ENCODE measurements at places on chromosomes 1 and 21. TPM values are rescaled to one million over a fixed set of nuclear protein-coding genes. Genes with fewer than 3 reads are reported as not detected.

- DNase-seq: no peak
Measured at GRCh38 chr1:92017656-92018055, 12.1 kb upstream of the EPHX4 start.

DNA sequence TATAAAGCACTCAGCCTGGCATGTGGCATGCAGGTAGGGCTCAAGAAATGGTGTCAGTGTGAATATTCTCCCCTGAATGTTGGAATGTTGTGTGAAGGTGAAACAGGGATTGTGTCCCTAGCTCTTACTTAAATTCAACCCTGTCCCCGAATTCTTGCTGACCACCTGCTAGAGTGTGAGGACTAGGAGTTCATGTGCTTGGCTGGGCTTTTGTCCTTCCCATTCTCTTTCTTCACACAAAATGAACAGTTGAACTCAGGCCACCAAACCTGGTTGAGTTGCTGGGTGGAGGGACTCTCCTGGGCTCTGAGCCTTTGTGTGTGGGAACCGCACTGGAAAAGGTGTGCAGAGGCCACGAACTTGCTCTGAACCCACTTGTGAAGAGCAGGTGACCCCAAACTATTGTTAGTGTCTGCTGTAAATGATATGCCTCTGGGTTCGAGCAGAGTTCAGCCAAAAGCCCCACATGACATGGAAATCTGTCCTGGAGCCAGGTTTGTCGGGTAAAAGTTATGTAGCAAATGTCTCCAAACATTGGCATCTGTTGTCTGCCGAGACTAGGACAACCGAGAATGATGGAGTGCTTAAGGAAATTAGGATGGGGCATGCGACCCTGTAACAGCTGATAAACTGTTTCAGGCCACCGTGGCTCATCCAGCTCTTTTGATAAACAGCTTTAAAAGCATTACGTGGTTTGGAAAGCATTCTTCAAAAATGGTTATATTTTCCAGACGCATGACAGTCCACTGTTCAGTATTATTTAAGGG is 144.2 kb downstream of the DHRS3 start:
- DNase-seq: no peak

GRCh38 chr21:17660862-17661261 is 48.2 kb upstream of the BTG3 start:
- no peak for DNase-seq

- DNase-seq: no peak
Measured at GRCh38 chr1:222852326-222852725, 37.5 kb downstream of the DISP1 start.

DNA sequence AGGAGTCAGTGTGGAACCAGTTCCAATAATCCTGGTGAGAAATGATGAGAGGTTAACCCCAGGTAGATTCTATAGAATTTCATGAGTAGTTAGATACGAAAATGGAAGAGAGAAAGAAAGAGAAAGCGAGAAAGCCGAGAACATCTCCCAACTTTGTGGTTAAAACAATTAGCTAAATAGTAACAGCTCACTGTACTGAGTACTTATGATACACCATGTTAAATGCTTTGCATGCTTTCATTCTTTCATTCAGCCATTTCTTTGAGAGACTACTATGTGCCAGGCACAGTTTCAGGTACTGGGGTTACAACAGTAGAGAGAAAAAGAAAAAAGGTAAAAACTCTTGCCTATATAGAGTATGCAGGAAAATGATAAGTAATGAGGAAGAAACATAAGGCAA is 109.7 kb upstream of the SYT6 start:
- no peak for DNase-seq

DNA sequence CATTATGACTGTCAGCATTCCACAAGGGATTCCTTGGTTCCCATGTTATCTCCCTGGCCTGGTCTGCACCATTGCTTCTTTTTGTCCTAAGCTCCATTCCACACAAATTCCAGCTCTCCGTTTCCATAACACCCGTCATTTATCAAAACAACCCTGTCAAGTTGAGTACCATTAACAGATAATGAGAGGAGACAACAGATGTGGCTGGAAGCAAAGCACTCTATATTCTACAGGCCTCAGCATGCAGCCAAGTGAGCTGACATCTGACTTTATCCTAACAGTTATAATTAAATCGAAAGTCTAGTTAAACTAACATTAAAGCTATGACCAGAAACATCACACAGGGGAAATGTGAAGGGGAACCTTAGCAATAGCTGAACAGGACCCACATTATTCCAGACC is 110.4 kb downstream of the RERE start:
- no peak for DNase-seq

DNA sequence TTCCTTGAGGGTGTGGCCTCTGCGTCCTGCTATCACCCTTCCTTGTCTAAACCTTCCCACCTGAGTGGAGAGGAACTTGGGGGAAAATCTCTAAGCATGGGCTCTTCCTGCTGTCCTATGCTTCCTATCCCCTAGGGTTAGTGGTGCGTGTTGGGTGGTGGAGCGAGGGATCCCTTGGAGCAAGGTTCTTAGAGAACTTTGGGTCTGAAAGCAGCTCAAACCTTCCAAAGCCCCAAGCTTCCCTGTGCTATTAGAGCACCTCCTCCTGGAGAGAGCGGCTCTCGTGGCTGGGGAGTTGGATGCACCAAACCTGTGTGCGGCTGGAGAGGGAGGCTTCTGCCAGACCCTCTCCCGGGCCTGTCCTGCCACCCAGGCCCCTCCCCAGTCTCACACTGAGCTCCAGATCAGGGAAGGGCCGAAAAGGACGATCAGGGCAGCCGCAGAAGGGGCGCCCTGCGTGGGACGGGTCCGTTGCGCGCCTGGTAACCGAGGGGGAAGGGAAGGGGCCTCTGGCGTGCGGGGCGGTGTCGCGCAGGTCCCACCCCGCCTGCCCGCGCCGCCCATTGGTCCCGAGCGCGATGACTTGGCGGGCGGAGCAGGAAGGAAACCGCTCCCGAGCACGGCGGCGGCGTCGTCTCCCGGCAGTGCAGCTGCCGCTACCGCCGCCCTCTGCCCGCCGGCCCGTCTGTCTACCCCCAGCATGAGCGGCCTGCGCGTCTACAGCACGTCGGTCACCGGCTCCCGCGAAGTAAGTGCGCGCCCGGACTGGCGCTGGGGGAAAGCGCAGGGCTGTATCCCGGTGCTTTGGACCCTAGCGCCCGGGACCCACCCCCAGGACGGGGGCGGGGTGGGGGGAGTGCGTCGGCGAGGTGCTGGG is at the start of gene SH3BGRL3:
TSS of gene SH3BGRL3 (plus strand) at position 631 of the 877 bp plus-strand sequence. CDS start at position 701, 70 bp downstream.
- DNase-seq: peak; percentile 97

DNA sequence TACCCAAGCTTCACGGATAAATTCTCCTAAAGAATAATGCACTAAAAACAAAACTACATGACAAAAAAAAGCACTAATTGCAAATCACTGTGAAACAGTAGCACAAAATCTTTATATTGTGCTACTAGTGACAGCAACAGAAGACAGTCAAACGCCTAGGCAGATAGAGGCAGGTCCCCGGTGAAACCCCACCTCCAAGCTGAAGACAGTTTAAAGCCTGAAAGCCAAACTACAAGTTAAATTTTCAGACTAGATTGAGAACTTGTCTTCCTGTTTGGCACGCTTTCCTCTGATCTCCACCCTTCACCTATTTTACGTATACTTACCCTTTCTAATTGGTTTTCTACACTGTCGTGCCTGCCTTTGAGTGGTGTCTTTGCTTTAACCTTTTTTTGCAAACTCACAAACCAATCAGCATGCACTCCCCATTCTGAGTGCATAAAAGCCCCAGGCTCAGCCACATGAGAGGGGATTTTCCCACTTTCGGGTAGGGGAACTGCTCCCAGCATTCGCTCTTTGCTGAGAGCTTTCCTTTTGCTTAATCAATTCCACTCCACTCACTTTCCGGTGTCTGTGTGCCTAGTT is 3.6 kb upstream of the BACH1 start:
- DNase-seq: no peak

DNA sequence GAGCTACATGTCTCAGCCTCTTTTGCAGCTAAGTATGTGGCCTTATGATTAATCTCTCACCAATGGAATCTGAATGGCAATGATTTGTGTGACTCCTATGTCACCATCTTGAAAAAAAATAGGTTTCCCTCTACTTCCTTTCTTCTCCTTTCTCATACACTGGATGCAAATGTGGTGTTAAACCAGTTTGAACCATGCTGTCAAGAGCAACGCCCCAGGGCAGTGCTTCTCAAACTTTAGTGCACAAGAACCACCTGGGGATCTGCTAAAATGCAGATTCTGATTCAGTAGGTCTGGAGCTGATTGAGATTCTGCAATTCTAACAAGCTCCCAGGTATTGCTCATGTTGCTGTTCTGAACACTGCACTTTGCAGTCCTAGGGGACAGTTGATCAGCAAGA is 44.7 kb upstream of the ZNF644 start:
- no peak for DNase-seq

DNA sequence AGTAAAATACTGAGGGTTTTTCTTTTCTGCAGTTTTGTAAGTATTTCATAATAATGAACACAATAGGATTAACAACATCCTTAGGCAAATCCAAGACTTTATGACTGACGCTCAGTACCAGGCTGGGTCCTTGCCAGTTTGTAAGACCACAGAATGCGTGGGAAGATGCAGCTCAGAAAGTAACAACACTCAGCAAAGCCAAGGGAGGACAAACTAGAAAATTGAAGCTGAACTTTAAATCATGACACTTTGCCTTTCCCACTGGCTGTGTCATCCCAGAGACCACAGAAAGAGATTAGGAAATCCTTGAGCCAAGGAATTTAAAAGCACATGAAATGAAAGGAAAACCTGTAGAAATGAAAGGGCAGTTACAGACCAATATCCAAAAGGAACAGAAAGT is 426.3 kb upstream of the CHRM3 start:
- DNase-seq: no peak

DNA sequence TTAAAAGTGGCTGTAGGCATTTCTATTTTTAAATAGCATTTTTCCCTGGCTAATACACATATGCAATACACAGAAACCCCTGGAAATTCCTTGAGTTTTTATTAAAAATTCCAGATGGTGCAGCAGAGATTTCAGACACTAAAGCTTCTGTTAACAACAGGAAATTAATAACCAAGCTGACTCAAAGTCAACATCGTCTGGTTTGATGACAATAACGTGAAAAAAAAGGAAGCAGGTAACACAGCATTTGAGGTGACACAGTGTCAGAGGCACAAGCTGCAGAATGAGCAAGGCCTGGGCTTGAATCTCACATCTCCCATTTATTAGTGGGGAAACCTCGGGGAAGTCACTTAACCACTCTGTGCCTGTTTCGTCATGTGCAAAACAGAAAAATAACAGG is 64.6 kb upstream of the GJB5 start:
- DNase-seq: no peak

DNA sequence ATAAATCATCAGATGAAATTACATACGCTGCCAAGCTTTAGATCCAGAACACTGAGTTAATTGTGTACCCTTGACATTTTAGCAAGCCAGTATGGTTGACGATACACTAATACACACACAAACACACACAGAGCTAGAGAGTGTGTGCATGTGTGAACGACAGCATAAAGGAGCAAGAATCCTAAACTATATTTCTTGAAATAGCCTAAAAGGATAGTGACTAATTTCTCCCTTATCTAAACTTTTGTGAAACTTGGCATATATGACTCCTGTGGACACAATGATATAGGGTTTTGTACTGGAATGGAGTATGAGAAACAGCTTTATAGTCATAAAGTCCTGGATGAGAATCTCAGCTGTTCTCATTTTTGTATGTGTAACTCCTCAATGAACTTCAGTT is 65.1 kb upstream of the DMRTA2 start:
- no peak for DNase-seq

DNA sequence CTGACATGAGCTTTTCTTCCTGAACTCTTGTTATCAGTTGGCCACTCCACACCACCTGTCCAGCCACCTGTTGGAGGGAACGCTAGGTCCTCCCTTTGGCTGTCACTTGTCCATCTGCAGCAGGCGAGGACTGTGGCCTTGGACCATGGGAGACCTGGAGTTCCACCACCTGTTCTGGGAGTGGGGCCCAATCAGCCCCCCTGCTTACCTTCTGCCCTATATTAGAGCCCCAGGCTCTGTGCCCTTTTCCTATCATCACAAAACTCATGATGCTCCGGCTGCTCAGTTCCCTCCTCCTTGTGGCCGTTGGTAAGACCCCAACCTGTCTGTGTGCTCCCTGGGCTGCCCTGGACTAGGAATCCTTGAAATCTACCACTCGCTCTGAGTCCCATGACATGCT is at the start of gene CELA3A:
TSS of gene CELA3A (plus strand) at position 249 of the 400 bp plus-strand sequence. CDS start at position 267, 18 bp downstream.
- DNase-seq: no peak

DNA sequence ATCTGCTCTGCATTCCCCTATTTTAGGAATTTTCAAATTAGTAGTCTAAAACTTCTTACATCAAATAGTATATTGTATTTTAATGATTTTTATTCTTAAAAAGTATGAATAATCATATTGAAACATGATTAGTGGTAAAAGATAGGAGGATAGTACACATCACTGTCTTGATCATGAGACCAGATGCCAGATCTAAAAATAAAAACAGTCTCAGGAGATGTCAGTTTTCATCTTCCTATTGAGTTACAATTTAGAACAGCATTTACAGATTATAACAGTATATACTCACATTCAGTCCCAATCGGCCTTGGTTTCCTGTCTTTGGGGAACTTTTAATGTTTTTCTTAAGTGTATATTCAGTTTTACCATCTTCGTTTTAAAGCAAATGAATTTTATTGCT is 95.9 kb downstream of the USP25 start:
- DNase-seq: no peak

DNA sequence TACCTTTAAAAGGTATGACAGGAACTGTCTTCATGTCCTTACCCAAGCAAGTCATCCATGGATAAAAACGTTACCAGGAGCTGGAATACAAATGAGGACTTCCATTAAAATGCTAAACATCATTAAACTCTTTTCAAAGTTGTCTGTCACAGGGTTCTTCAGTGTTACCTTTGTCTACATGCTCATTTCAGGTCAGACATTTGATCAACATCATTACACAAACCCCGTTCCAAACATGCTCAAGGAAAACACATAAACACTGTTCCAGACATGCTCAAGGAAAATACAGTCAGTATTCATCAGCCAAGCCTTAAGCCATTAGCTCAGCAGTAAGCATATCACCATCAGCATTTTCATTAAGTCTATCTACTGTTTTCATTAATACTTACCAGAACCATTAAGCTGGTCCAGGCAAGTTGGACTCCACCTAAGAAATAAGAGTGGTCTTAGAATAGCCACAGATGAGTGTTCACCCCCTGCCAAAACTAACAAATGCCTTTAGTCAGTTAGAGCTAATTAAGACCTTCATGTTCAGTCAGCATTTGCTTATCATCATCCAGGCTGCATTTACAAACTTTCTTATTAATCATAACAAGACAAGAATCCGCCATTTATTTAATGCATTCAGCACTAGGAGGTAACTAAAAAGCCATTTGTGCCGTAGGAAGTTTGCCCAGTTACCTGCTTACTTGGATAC is 2.2 kb downstream of the GAS5 start:
- DNase-seq: no peak

Gene TMEM54
- total RNA-seq: 26.8 TPM

Gene SERPINC1
- total RNA-seq: not detected

Gene DFFB
- total RNA-seq: 4.4 TPM

Gene RSPH1
- 0.22 TPM for total RNA-seq

Gene AMPD1
- total RNA-seq: not detected

Gene GBP5
- total RNA-seq: 2.1 TPM

Gene SAMD13
- 0.61 TPM for total RNA-seq

Gene SLC37A1
- total RNA-seq: 7.0 TPM

Gene CAP1
- total RNA-seq: 381 TPM

Gene TSPAN2
- 4.3 TPM for total RNA-seq

Gene RIPPLY3
- total RNA-seq: not detected

All from mesenteric fat pad (tissue), 1 donor.